ENCODE measurements at places on chromosomes 7 and 10.

GRCh38 chr10:96673318-96674099, 46.8 kb downstream of the PIK3AP1 start:
- DNase-seq, result peak; percentile 36

DNA sequence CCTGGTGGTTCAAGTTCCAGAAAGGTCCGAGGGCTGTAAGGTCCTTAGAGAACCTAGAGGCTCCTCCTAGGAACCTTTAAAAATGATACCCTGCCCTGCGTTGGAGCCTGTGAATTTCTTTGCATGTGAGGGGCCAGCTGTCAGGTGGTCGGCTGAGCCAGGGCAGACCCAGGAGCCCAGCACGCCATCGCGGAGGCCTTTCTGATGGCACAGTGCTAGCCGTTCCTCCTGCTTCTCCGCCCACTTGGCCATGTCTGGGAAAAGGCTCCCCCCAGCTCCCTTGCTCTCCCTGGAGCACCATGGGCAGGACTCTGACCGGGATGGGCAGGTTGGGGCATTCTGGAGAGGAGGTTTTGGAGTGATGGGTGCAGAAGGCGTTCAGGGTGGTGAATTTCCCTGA, 7.6 kb downstream of the ZNF316 start:
- no peak for DNase-seq

GRCh38 chr10:45152726-45153125, 152.0 kb downstream of the ZNF22 start:
- no peak for DNase-seq

- DNase-seq, result peak; percentile 85
Observed at GRCh38 chr7:32957326-32958045, at the start of gene FKBP9. FKBP9 (plus strand) TSS chr7:32957440; CDS start chr7:32957574, 134 bp downstream.

GRCh38 chr7:142331941-142332340, 74.1 kb upstream of the PRSS58 start:
- no peak for DNase-seq

- DNase-seq, result no peak
Observed at GRCh38 chr10:47225928-47226645, 73.9 kb upstream of the GDF10 start.

GRCh38 chr7:122268101-122268500, 36.4 kb downstream of the FEZF1 start:
- DNase-seq, result no peak

- no peak for DNase-seq
Observed at GRCh38 chr10:119675483-119676170, 24.4 kb downstream of the BAG3 start.

DNA sequence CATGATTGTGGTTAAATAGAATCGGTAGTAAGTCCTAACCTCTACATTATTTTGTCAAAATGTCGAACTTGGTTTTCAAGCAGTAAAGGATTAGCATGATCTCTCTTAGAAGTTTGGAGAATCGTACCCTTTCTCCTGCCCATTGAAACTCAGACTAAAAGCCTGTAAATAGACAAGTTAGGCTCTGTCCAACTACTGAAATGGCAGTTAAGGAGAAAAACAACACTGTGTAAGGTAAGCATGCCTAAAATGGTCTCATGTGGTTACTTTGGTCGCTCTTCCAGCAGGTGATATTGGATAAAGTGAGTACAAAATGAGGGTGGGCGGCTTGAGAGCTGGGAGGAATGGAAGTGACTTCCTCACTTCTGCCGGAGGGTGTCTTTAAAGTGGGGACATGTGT, 25.0 kb downstream of the SEC61A2 start:
- no peak for DNase-seq

DNA sequence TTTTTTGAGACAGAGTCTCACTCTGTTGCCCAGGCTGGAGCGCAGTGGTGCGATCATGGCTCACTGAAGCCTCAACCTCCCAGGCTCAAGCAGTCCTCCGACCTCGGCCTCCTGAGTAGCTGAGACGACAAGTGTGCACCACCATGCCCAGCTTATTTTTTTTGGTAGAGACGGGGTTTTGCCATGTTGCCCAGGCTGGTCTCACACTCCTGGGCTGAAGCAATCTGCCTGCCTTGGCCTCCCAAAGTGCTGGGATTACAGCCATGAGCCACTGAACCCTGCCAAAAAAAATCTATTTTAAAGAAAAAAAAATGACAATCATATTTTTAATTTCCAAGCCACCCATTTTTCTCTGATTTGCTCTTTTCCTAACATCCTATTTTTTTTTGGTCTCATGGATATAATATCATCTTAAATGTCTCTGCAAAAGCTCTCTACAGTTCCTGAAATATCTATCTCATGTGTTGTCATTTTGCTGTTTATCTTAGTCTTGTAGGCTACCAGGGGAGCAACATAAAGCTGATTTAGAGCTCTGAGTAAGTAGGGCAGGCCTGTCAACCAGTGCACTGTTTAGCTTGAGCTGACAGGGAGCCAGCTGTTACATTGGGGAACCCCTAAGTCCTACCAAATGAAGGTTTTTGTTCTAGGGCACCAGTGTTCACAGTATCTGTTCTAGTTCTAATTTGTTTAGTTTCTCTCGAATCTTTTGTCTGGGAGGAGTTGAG, 29.9 kb upstream of the HBP1 start:
- no peak for DNase-seq

DNA sequence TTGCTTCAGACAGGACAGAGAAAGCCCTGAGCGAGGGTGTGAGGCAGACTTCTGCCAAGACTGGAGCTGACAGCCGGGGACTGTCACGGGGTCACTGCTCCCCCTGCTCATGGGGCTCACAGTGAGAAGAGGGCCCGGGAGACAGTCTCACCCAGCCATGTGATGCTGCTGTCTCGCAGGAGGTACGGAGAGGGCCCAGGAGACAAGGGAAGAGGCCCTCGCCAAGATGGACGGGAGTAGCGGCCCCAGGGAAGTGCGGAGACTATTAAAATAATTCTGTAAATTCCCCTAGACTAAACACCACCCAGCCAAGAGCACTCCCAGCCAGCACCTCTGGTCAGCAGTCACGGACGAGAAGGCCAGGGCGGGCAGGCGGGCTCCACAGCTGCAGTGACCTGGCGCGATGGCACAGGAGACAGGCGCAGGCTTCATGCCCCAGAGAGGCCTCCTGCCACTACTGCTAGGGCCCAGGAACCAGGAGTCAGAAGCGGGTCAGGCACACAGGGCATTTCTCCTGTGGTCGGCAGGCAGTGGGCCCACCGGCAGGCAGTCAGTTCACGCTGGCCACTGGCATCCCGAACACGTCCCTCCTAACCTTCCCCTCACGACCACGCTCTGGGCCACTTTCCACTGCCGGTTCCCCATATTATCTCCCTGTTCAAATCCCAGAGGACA, 24.1 kb downstream of the WDR86 start:
- DNase-seq, result no peak

DNA sequence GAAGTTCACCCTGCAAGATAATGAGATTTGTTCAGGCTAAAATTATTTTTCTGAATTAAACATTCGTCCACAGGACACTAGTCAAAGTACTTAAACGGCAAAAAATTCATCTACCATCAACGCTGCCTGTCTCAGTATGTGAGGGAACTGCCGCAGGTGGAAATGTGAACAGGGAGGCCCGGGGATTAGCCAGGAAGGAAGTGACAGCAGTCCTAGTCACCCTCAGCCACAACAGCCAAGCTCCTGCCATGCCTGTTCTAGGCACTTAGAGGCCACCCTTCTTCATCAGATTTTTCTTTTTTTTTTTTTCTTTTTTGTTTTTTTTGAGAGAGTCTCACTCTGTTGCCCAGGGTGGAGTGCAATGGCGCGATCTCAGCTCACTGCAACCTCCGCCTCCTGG, 9.4 kb downstream of the NUDT5 start:
- DNase-seq, result no peak

GRCh38 chr7:40283391-40283790, 148.6 kb downstream of the SUGCT start:
- DNase-seq, result no peak

DNA sequence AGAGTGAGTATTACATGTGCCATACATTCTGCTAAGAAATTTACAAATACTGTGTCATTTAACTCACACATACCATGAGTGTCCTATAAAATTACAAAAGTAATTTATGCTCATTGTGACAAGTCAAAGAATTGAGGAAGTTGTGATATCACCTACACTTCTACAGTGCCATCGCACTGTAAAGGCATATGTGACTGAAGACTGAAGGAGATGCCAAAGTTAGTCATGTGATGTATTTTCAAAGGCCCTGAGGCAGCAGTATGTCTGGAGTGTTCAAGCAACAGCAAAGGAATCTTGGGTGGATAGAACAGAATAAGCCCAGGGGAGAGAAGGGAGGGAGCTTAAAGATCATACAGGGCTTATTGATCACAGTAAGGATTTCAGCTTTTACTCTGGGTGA, 176.8 kb downstream of the WNT2 start:
- no peak for DNase-seq

DNA sequence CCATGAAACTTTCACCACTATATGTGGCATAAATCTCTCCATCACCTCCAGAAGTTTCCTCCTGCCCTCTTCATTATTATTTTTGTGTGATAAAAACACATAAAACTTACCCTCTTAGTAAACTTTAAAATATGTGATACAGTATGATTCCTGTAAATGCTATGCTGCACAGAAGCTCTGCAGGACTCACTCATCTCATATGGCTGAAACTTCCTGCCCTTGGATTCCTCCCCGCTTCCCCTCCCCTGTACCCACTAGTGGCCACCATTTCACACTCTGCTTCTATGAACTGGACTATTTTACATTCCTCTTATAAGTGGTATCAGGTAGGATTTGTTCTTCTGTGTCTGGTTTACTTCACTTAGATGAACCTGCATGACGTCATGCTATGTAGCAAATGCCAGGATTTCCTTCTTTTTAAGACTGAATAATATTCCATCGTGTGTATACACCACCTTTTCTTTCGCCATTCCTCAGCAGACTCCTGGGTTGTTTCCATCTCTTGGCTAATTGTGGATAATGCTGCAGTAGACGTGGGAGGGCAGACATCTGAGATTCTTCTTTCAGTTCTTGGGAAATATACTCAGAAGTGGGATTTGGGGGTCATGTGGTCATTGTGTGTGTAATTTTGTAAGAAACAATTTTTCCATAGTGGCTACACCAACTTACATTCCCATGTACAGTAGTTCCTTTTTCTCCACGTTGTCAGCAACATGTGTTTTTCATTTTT, 335.2 kb downstream of the SDK1 start:
- no peak for DNase-seq

DNA sequence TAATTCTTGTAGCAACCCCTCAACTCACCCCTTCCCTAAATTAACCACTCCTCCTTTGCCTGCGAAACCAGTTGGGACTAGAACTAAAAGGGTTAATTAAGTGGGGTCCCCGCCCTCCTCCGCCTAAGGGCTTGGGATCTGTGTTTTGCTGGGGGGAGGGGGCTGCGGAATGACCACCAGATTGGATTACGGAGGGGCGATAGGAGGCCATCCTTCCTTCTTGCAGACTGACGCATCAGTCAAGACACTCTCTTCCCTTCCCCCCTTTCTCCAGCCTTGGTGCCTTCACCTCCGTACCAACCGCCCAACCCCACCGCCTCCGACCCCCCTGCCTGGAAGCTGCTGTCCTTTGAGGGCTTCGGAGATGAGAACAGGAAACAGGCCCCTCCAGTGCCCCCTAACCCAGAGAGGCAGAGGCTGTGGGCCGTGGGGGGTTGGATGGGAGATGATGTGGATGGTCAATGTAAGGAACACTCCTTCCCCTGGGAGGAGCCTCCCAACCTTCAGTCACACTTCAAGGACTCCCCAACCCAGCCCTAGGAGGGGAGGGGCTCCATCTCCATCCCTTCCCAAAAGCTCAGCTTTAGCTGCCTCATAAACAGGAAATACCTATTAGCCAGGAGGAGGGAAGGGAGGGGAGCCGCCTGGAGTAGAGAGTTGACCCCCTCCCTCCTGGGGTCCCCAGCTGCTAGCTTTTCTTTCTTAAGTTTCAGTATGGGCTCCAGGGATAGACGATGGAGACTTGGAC, 997 bp upstream of the LDB1 start:
- no peak for DNase-seq

DNA sequence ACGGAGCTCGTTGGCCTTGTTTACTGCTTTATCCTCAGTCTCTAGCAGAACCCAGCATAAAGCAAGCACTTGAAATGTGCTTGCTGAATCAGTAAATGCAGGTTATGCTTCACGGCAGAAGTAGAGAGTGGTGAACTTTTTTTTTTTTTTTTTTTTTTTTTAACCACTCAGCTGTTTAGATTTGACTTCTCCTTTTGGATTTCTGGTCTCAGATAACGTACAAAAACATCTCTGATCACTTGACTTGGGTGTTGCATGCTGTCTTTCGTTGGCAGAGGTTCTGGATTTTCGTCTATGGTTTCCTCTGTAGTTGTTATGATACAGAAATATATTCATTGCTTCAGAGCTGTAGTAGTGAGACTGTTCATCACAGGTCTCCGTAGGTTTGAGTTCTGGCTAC, 242.5 kb upstream of the HABP2 start:
- no peak for DNase-seq

- peak; percentile 21 for DNase-seq
Observed at GRCh38 chr7:77858278-77858677, 59.7 kb downstream of the PHTF2 start.

DNA sequence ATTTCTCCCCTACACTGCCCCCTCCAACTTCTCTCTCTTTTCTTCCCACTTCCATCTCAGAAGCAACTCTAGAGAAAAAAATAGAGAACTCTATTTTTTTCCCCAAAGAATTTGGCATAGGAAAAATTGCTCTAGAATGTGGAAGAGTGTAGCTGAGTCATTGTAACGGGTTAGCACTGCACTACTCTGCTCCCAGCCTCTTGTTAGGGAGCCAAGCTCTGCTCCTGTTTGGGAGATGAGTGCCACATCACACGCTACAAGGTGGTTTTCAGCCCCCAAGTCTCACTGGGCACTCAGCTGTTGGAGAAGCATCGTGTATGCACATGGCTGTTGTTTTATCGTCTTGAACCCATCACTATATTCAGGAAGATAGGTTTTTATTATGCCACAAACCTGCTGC, 136.4 kb downstream of the BMPER start:
- no peak for DNase-seq

DNA sequence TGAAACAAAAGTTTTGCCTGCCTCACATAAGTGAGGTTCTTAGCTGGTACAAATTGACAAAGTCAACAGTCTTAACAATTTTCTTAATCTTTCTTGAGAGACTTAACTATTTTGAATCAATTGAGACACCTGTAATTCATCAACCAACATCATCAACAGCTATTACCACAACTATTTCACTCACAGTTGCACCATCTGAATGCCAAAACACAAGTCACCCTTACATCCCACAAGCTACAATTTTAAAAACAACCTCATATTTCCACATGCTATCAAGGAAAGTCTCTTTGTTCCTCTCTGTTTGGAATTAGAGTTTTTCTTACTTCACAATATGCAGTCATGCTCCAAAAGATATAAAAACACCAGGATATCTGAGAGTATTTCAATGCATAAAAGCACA, 4.9 kb downstream of the SMURF1 start:
- no peak for DNase-seq

GRCh38 chr7:32248522-32248921, 178.3 kb upstream of the PDE1C start:
- no peak for DNase-seq

GRCh38 chr7:77245015-77245755, 45.6 kb upstream of the FGL2 start:
- no peak for DNase-seq

- no peak for DNase-seq
Observed at GRCh38 chr10:107496594-107496993, 332.1 kb upstream of the SORCS1 start.

GRCh38 chr10:103752680-103753248, 102.6 kb downstream of the SH3PXD2A start:
- DNase-seq, result no peak

All from GM20000 (cell line).